Germinal center (tissue), 1 donor: ENCODE measurements at places on chromosomes 4 and X.

- DNase-seq = no peak
Observed at GRCh38 chr4:182895791-182896292, 21.3 kb downstream of the DCTD start.

DNA sequence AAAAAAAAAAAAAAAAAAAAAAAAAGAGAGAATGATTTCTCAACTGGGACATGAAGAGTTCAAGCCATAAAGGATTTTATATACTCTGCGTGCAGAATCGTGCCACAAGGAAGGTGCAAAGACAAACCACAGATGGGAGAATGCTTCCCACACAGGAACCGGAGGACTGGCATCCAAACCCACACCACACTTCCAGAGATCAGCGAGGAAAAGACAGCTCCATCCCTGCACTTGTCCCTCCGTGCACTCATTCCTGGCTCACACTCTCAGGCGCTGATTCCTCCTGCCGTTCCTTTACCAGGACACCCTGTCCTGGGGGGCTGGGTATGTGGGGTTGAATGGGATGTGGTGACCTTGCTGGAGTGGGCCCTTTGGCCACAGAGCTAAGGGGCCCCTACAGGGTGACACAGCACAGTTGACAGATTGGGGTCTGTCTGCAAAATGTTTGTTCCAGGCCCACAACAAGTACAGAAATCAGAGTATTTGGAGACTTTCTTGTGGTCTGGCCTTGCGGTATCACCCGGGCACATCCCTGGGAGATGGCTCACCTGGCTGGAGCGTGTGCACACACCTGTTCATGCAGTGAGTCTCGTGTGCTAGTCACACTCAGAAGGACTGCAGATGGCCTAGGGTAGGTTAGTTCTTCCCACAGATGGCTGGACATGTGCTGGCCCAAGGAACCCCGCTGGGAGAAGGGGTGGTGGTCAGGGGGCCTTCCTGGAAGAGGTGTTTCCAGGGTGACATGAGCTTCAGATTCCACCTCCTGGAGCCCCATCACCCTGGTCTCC lies 55.4 kb upstream of the GPR78 start:
- DNase-seq = no peak

- no peak for DNase-seq
Observed at GRCh38 chr4:57094832-57095223, 15.4 kb downstream of the IGFBP7 start.

DNA sequence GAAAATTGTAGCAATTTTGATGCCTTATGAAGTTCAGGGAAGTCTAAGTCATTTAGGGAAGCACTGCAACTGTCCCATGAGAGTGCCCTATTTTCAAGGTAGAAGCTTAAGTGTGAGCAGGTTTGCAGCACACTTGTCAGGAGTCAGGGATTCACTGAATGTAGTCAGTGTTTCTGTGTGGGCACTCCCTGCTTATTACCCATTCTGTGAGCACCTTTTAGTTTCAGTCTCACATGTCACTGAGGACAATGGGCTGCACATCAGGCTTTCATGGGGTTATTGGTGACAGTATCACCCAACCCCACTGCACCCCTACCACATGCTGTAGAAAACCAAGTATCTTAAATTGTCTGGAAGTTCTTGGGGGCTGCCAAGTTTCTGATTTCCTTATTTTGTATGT lies 2.9 kb upstream of the CCNG2 start:
- no peak for DNase-seq

DNA sequence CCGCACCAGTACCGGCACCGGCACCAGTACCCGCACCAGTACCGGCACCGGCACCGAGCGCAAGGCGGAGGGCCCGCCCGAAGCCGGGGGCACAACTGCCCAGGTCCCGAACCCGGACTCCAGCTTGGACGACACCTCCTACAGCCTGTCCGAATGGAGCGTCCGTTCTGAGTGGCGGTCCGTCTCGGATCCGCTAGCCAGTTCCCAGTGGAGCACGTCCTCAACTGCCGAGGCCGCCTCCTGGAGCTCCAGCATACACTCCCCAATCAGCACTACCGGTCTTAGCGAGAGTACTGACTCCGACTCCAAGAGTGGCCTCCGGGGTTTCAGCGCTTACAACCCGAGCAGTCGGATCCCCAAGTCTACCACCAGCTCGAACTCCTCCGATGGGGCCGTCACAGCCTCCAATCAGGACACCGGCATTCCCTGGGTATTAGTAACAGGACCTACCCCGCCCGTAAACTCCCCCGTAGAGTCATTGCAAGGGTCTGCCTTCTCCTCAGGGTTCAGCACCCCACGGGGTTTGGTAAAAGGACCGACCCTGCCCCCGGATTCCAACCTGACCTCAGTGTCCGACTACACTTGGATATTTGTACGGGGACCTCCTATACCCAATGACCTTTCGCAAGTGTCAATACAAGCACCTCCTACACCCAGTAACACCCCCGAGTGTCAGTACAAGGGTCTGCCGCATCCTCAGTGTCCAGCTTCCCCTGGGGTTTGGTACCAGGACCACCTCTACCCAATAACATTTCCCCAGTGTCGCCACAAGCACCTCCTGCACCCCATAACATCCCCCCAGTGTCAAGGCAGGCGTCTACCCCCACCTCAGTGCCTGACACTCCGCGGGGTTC lies 721 bp upstream of the MAOA start:
- DNase-seq = peak; percentile 2

DNA sequence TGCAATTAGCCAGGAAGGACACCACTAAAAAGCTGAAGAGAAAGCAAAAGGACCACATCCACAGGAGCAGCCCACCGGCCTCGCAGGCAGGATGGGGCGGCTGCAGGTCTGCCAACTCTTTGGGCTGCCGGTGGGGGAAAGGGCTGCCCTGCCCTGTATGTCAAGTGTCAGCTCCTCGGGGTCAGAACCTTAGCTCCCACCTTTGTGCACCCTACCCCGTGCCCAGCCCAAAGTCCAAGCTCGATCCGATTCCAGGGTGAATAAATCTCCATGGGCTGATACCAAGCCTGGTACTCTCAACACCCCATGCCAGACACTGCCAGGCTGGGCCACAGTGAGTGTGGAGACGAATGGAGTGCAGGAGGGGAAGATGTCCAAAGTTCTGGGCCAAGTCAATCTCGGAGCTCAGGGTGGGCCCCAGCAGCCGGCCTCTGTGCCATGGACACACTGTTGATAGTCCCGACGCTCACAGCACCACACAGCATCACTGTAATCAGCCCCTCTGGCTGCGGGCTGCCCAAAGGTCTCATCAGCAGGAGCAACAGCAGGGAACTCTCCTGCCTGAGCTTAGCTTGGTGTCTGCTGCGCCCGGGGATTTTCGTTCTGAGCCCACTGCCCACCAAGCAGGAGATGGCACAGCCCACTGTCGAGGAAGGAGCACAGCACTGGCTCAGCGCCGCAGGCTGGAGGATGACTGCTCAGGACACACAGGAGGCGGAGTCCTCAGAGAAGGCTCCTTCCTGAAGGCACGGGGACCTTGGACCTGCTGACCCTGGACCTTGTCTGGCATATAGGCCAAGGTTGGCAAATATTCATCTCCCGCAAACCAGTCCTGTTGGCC lies 84.4 kb downstream of the JAKMIP1 start:
- DNase-seq = no peak

DNA sequence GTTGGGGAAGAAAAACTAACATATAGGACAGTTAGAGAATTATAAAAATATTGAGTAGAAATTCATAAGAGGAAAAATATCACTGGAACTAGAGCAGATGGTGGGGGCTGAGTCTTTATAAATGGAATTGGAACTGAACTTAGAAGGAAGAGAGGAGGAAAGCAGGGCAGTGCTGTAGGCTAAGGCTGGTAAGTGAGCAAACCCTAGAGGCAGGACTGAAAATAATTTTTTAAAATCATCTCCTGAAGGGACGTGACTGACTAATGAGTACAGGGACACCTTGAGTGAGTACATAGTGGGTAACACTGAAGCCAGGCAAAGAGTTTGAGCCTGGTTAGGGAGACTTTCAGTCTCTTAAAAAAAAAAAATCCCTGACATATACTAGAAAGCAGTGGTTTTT lies 63.3 kb downstream of the GALNT7 start:
- no peak for DNase-seq
